ENCODE measurements at places on chromosomes 16 and 17.

DNA sequence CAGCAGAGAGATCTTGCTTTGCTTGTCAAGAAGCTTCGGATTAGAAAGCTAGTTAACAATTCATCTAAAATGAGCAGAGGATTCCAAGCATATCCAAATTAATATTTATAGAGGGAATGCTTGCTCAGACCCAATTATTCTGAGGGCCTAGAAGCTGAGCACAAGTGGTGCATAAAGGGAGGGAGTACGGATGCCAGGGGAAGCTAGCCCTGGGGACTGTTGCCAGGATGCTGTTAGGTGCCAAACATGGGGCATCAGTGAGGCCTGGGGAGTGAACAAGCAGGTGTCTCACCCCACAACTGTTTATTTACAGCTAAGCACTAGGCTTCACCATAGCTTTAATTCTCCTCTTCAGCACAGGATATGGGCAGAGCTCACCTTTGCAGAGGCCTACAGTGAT lies 684.1 kb upstream of the C16orf82 start:
- no peak for DNase-seq

GRCh38 chr17:48927978-48928745 lies 16.5 kb downstream of the SNF8 start:
- no peak for DNase-seq

GRCh38 chr17:72404872-72405271 lies 284.1 kb downstream of the SOX9 start:
- no peak for DNase-seq

DNA sequence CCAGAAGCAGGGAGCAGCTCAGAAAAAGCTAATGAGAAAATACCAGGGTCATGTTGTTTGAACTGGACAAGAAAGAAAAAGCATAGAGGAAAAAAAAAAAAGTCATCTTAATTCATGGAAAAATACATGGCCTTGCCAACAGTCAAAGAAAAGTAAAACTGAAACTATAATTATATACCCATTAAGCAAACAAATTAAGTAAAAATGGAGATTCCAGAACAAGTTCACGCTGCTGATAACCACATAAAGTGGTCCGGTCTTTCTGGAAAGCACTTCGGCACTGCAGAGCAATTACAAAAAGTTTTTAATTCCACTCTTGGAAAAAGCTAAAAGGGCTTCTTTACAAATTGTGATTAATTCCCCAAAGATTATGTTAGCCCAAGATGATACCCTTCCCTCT lies 12.4 kb upstream of the P2RX5 start:
- no peak for DNase-seq

DNA sequence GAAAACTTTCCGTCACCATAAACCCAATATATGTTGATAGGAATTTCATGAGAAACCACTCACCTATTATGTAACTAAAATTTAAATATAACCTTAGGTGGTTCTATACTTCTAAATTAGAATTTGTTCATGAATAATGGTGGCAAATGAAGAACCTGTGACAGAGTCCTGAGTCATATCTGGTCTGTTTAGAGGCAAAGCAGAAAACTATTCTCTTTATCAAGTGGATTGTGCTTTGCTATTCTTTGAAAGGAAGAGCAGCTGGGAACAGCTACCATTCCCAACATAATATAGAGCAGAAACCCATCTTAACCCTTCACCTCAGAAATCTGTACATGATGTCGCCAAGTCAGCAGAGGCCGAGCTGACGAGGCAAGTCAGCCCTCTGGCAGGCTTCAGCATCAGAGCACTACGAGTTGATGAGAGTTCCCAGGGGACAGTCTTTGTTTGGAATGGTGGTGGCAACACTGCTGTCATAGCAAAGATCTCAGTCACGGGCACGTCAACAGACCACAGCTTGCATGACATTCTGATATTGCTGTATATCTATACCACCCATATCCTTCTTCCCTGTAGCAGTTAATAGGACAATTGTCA lies 631.9 kb upstream of the CA10 start:
- DNase-seq: no peak

- no peak for DNase-seq
Observed at GRCh38 chr17:79930877-79931816, 91.9 kb upstream of the CBX4 start.

Measured in activated T-helper 9 cell treated with anti-CD3 and anti-CD28 coated beads, Interleukin-2, amount 50 U/mL, for 16 hours (primary cell).